ENCODE measurements at places on chromosomes 13 and 19. TPM values are rescaled to one million over a fixed set of nuclear protein-coding genes. Genes with fewer than 3 reads are reported as not detected.
A peak's percentile ranks its signal among the peaks of the same experiment; 100 is the strongest.

DNA sequence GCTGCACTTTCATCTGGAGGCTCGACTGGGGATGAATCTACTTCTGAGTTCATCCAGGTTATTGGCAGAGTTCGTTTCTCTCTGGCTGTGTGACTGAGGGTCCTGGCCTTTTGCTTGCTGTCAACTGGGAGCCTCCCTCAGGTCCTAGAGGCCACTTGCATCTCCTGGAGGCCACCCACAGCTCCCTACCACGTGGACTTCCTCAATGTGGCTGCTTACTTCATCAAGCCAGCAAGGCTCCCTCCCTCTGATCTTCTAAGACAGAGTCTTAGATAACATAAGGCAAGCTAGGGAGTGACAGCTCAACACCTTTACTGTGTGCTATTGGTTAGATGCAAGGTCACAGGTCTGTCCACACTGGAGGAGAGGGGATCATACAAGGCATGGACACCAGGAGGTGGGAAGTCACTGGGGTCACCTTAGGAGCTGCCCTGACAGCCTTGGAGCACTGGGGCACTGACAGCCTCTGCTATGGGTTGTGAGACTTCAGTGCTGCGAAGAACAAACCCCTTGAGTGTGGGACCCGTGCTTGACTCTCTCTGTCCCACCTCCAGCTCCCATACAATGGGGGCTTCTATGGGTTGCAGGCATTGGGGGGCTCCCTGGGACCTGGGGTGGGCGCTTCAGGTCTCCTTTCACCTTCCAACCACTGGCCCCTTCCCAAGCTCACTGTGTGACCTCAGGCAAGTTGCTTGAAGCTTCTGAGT is 5.3 kb downstream of the FAM187B start:
- no peaks in the 10 kb centered on the region for H3K4me1 ChIP-seq
- no peaks in the 10 kb centered on the region for H3K27me3 ChIP-seq
- no peak overlapping the region for H3K27ac ChIP-seq
- no peak overlapping the region for H3K4me3 ChIP-seq
- no peaks in the 10 kb centered on the region for H3K36me3 ChIP-seq

DNA sequence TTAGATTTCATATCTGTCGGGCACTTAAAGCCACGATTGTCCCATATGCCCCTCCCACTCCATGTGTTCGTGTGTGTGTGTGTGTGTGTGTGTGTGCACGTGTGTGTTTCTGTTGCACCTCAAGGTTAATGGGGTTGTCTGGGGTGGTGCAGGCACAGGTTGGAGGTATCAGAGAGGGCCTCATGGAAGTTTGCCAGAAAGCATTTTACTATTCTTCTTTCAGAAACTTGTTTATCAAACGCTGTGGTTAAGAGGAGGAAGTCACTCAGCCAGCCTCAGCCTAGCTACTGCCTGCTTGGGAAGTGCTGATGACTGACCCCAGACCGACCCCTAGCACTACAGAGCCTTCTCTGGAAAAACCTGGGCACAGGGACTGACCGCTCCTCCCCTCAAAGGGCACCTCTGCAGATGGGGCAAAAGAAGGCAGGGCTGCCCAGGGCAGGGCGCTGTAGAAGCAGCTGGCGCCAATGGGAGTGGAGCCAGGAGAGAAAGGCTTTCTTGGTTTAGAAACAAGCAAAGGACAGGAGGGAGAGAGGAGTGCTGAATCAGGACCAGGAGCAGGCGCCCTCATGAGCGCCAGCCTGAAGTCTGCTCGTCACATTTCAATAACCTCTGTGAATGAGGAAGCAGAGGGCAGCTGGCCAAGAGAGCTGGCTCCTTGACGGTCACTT is 3.9 kb downstream of the SIAH3 start:
- peaks cover 8% of the 10 kb centered on the region for H3K27me3 ChIP-seq
- H3K4me3 ChIP-seq, result peak overlapping the region; percentile 27
- H3K27ac ChIP-seq, result no peak overlapping the region
- peaks cover 50% of the 10 kb centered on the region for H3K4me1 ChIP-seq
- no peaks in the 10 kb centered on the region for H3K36me3 ChIP-seq
- DNase-seq, result no peak

- peak; percentile 87 for DNase-seq
- H3K36me3 ChIP-seq, result peaks cover 6% of the 10 kb centered on the region
- peak overlapping the region; percentile 84 for H3K27ac ChIP-seq
- H3K4me3 ChIP-seq, result peak overlapping the region; percentile 49
- no peaks in the 10 kb centered on the region for H3K27me3 ChIP-seq
Observed at GRCh38 chr19:5961969-5962945, 15.7 kb downstream of the RANBP3 start.

- no peak for DNase-seq
- no peak overlapping the region for H3K27ac ChIP-seq
- H3K27me3 ChIP-seq, result no peaks in the 10 kb centered on the region
- H3K4me3 ChIP-seq, result no peak overlapping the region
- no peaks in the 10 kb centered on the region for H3K4me1 ChIP-seq
Observed at GRCh38 chr19:43286096-43286495, 16.8 kb upstream of the PSG9 start.

CLEC17A gene
- total RNA-seq, result 23.6 TPM

GRCh38 chr13:49690995-49691784 is at the start of gene EBPL:
Gene EBPL (minus strand): TSS chr13:49691486. CDS start chr13:49691424, 62 bp downstream.
- peak within 1 kb of the TSS; percentile 91 for H3K4me3 ChIP-seq
- DNase-seq, result peak; percentile 98
- peaks cover 3% of the 10 kb centered on the region for H3K4me1 ChIP-seq
- H3K36me3 ChIP-seq, result no peaks in the 10 kb centered on the region

DNA sequence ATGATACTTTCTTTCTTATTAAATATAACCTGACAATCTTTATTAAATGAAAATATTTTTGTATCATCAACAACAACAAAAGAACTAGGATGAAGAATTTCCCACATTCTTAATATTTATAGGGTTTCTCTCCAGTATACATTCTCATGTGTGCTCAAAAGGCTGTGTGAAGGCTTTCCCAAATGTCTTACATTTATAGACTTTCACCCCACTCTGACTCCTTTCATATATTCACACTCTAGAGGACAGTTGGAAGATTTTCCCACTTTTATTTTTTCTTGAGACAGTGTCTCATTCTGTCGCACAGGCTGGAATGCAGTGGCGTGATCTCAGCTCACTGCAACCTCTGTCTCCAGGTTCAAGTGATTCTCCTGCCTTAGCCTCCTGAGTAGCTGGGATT is 22.4 kb downstream of the ZNF14 start:
- no peak overlapping the region for H3K27ac ChIP-seq
- peaks cover 53% of the 10 kb centered on the region for H3K36me3 ChIP-seq
- no peaks in the 10 kb centered on the region for H3K27me3 ChIP-seq
- H3K4me3 ChIP-seq, result no peak overlapping the region

KLHL1 gene
- total RNA-seq, result not detected

- no peak overlapping the region for H3K27ac ChIP-seq
- H3K4me3 ChIP-seq, result no peak overlapping the region
- no peaks in the 10 kb centered on the region for H3K36me3 ChIP-seq
- no peaks in the 10 kb centered on the region for H3K4me1 ChIP-seq
- H3K27me3 ChIP-seq, result no peaks in the 10 kb centered on the region
Observed at GRCh38 chr13:49954674-49955455, 18.7 kb upstream of the SPRYD7 start.

GRCh38 chr13:73273745-73274144 is 214.9 kb downstream of the KLF5 start:
- H3K27me3 ChIP-seq, result no peaks in the 10 kb centered on the region
- no peaks in the 10 kb centered on the region for H3K4me1 ChIP-seq
- H3K36me3 ChIP-seq, result no peaks in the 10 kb centered on the region
- no peak overlapping the region for H3K27ac ChIP-seq
- no peak overlapping the region for H3K4me3 ChIP-seq

THSD8 gene
- total RNA-seq, result 4.8 TPM

CEACAM5 gene
- total RNA-seq, result not detected

ZNF135 gene
- 9.4 TPM for total RNA-seq

GRCh38 chr13:66655847-66656454 is 574.2 kb downstream of the PCDH9 start:
- no peak for DNase-seq
- no peak overlapping the region for H3K27ac ChIP-seq
- H3K36me3 ChIP-seq, result no peaks in the 10 kb centered on the region
- no peak overlapping the region for H3K4me3 ChIP-seq
- no peaks in the 10 kb centered on the region for H3K27me3 ChIP-seq
- no peaks in the 10 kb centered on the region for H3K4me1 ChIP-seq

DNA sequence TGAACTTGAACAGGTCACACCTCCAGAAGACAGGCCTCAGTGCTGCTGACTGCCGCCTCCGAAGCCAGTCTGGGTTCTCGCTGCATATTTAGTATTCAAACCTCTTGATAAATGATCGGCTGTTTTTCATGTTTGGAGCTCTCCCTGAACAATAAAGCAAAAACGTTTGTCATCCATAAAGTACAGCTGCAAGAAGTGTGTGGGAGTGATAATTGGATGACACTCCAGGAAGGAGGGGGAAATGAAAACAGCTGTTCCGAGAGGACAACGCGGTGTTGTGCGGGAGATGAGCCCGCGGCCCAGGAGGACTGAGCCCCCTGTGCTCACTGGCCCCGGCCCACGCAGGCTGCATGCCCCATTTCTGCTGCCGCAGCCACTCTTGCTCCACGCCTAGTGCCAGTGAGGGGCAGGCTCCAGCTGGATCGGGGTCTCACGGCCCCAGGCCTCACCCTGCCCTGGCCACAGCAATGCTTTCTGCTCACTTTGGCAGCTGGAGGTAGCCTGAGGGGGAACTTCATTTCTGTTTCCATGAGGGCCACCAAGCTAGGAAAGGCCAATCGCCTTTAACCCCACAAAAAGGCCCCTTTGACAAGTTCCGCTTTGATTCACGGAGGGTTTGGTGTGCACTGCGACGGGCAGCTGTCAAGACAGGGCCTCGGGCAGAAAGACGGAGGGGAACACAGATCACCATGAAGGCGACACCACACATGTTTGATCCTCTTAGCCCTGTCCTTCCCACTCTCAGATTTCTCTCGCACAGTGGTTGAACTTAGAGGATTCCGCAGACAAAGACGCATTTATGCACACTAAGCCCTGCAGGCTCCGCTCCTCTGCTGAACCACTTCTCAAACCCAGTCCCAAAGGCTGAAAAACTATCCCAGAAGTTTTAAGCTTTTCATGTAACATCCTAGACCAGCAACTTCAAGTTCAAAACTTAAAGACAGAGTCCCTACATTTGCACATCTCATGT is 537.6 kb downstream of the EFNB2 start:
- H3K4me1 ChIP-seq, result no peaks in the 10 kb centered on the region
- H3K27ac ChIP-seq, result no peak overlapping the region
- no peak overlapping the region for H3K4me3 ChIP-seq
- no peaks in the 10 kb centered on the region for H3K27me3 ChIP-seq

- H3K27ac ChIP-seq, result no peak overlapping the region
- no peaks in the 10 kb centered on the region for H3K36me3 ChIP-seq
- no peaks in the 10 kb centered on the region for H3K4me1 ChIP-seq
- H3K27me3 ChIP-seq, result no peaks in the 10 kb centered on the region
- no peak for DNase-seq
Observed at GRCh38 chr19:20422216-20423205, 143.1 kb downstream of the ZNF737 start.

DNA sequence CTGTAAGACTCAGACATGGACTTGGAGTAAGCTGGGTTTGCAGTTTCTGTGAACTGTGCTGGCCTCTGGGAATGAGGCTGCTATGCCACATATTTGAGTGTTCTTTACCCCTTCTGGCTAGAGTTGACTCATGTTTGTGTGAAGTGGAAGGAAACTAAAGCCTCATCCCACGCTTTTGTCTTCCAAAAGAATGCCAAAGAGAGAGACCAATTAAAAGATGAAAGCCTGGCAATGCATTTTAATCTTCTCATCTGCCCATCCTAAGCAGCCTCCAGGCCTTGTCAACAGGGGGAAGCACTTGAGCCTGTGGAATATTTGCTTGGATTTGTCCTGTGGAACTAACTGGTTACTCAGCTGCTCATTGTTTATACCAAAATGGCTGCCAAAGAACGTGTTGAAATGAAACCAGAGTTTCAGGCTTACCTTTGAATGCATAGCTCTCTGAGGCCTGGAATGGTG is 49.1 kb downstream of the LMO7 start:
- no peaks in the 10 kb centered on the region for H3K27me3 ChIP-seq
- no peak for DNase-seq
- no peaks in the 10 kb centered on the region for H3K36me3 ChIP-seq
- no peak overlapping the region for H3K4me3 ChIP-seq
- no peak overlapping the region for H3K27ac ChIP-seq

DNA sequence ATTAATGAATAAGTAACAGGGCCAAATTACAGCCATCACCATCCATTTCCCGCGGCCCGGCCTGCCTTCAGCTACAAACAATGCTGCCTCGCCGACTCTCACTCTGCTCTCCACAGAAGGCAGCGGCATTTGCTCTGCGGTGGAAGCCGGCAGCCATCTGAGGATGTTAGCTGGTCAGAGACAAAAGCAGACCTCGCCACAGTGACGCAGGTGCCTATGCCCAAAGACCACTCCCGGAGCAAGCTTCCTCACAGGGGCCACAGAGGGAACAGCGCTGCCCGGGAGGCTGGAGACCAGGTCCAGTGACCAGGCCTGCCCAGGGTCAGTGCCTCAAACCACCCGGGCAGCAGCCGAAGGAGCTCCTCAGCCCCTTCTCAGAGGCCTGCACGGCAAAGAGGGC is 16.4 kb downstream of the PEPD start:
- no peaks in the 10 kb centered on the region for H3K4me1 ChIP-seq
- H3K36me3 ChIP-seq, result peaks cover 75% of the 10 kb centered on the region
- no peak for DNase-seq
- H3K4me3 ChIP-seq, result no peak overlapping the region
- H3K27me3 ChIP-seq, result no peaks in the 10 kb centered on the region

DNA sequence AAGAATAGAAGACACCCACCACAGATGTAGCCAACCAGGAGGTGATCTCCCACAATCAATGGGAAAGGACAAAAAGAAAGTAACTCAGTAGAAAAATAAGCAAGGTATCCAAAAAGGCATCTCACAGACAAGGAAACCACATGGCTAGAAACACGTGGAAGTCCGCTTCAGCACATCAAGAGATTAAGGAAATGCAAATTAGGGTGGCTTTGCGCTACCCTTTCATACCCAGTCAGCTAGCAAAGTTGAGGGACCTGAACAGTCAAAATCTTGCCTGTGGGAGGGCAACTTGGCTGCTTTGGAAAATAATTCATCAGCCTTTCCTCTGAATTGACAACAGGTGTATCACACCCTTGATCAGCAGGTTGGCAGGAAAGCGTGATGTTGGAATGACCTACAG is 11.6 kb upstream of the UQCR11 start:
- DNase-seq, result no peak
- H3K4me1 ChIP-seq, result peaks cover 15% of the 10 kb centered on the region
- peaks cover 98% of the 10 kb centered on the region for H3K36me3 ChIP-seq

- no peak overlapping the region for H3K4me3 ChIP-seq
- H3K27ac ChIP-seq, result no peak overlapping the region
- H3K27me3 ChIP-seq, result no peaks in the 10 kb centered on the region
- no peak for DNase-seq
Observed at GRCh38 chr13:91627952-91628739, 229.7 kb downstream of the GPC5 start.

- peaks cover 4% of the 10 kb centered on the region for H3K27me3 ChIP-seq
- no peaks in the 10 kb centered on the region for H3K36me3 ChIP-seq
- peaks cover 28% of the 10 kb centered on the region for H3K4me1 ChIP-seq
- H3K4me3 ChIP-seq, result no peak overlapping the region
Observed at GRCh38 chr13:27962128-27962841, 6.8 kb downstream of the CDX2 start.

MADCAM1 gene
- total RNA-seq, result 33.6 TPM

Measured in spleen (tissue), 13 donors.